ENCODE measurements at places on chromosomes 11 and 22. TPM values are rescaled to one million over a fixed set of nuclear protein-coding genes. Genes with fewer than 3 reads are reported as not detected.

DNA sequence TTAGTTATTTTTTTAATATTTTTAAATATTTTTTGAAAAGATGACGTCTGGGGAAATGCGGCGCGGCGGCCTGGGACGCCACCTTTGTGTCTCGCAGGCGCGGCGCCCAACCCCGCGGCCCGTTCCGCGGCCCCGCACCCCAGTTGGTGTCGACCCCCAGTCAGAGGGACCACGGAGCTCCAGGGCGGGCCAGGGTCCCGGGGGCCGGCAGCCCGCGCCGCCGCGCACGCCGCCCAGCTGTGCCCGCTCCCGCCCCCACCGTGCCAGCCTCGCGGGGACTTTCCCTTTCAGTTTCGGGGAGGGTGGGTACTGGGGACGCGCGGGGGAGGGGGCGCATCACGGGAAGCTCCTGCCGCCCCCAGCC is 1.6 kb downstream of the CCND1 start:
- DNase-seq: peak; percentile 33

DNA sequence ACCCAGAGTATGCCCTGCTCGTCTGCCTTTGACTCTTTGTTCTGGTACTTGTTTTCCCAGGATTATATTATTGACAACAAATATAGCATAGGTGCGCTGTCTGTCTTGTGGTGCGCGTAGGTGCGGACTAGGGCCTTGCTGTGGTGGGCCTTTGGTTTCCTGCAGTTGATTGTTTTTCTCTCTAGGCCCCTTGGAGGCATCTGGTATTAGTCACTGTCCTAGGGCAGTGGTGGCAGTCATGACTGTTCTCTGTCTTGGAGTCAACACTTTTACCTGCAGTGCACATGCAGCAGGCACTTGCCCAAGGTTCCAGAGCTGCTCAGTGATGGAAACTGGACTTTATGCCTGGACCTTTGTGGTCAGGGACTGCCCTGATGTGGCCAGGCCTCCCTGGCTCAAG is 18.6 kb downstream of the PPP6R2 start:
- no peak for DNase-seq

DNA sequence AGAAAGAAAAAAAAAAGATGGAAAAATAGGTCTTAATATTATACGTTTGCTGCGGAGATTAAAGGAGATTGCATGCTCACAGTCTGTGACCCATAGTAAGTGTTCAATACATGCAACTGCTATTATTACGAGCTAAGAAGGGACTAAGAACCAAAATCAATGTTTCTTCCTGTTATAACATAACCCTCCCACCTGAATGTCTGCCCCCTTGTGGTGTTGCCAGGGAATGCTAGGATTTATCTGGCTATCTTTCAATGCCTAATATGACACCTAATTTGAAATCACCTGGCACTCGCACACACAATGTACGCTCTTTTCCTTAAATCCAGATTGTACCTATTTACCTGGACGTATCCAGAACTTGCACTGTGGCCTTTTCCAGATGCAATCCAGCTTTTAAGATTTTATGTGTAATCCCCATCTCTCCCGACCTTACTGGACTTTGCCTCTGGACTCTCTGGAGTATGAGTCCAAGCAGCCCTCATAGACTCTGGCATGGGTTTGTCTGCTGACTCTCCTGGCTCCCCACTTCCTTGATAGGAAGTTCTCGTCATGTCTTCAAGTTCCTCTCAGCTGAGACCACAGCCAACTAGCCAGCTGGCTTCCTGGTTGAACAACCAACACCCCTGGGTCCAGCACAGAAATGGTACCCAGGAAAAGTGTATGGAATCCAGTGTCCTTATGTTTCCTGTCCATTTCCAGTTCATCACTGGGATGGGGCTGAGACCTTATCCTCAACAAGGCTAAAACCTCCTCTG is 151.5 kb downstream of the CCDC34 start:
- no peak for DNase-seq

DNA sequence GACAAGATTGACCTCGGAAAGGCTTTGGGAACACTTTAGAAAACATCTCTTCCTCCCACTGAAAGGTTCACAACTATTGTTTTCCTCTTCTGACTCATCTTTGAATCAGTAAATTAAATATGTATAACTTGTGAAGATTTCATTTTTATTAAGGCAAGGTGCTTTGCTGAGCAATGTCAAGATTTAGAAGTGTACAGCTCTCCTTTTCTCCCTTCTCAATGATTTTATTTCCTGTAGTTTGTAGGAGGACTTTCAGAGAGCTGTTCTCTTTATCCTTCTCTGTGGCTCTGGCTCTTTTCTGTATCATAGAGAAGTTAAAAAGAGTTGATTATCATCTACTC is 594.2 kb downstream of the METTL15 start:
- DNase-seq: no peak

DNA sequence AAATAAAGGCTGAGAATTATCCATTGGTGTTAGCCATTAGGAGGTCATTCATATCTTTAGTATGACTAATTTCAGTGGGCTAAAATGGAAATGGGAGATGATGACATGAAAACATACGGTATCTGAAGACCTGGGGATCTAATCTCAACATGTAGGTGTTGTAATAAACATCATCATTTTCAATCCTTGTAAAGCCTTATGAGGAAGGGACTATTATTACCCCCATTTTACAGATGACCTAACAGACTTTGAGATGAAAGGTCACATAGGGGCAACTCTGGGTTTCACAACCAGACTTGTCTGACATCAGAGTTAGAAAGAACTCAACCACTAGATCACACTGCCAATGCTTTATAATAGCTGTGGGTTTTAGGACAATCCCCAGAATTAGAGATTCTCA is 34.8 kb upstream of the TMEM135 start:
- DNase-seq: no peak

- DNase-seq: peak; percentile 92
Measured at GRCh38 chr11:47213950-47214565, 716 bp upstream of the DDB2 start.

GRCh38 chr22:36955691-36956090 is 42.3 kb downstream of the CSF2RB start:
- DNase-seq: no peak

- no peak for DNase-seq
Measured at GRCh38 chr11:100592619-100593260, 94.3 kb upstream of the ARHGAP42 start.

DNA sequence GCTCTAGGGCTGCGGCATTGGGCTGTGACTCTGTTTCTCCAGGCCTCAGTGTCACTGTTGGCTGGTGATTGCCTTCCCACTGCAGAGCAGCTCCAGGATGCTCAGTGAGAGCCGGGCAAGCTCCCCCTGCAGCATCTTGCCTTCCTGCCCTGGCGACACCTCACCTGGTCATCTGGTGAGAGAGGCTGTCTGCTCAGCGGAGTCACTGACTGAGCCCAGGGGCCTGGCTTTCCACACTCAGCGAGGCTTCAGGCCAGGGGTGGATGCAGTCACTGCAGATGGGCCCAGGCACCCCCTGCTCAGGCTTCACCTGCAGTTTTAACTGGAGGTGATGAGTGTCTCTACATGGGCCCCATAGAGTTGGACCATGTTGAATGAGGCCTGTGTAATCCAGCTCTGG is 136.8 kb downstream of the CACNA1I start:
- DNase-seq: no peak

DNA sequence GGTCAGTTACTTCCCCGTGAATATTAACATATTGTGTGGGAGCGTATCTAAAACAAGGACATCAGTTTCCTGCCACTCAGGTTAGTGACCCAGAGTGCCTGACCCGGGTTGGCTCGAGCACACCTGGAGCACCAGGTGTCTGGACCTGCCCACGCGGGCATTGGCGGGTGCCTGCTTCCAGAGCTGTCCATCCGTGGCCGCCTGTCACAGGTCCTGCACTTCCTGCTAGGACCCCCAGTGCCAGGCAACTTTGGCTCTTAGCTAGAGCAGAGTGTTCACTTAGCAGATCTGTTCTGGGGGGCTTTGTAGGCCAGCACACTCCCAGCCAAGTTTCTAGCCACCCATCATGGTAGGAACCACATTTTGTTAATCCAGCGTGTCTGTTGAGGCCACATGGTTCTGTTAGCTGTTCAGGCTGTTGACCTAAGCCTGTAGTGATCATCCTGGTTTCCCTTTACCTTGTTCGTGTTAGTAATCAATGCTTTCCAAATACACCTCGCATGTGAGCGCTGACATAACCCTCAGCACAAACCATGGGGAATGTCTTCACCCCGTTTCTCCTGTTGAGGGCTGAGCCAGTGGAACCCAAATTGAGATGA is 29.5 kb downstream of the MOV10L1 start:
- DNase-seq: no peak

DNA sequence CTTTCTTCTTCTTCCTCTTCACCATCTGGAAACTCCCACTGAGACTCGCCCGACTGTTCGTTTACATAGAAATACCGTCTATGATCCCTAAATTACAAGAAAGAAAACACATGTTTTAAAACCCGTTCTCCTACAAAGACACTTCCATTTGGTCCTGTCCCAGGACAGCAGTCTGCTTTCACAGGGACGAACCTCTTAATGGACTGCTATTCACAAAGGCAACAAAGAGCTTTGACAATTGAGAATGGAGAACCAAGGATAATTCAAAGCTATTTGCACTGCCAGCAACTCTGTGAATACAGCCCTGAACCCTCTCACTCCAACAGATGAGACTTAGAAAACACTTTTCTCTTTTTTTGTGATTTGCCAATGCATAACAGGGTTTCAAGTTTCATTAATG is 16.3 kb upstream of the AGBL2 start:
- no peak for DNase-seq

DNA sequence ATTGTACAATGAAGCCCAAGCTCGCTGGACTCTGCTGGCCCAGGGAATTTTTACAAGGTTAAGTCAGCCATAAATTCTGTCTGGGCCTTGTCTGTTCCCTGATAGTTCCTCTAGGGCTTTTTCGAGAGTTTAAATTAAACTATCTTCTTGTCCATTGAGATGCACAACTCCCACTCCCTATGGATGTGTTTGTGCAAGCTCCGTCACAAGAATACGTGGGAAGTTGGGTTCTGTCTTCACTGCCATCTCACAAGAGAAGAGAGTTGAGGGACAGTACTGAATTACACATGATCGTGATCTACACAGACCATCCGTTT is 153.6 kb upstream of the TTC12 start:
- DNase-seq: no peak

- DNase-seq: no peak
Measured at GRCh38 chr11:64060263-64060860, 24.6 kb downstream of the FLRT1 start.

- no peak for DNase-seq
Measured at GRCh38 chr11:114359342-114359741, 41.0 kb downstream of the C11orf71 start.

DNA sequence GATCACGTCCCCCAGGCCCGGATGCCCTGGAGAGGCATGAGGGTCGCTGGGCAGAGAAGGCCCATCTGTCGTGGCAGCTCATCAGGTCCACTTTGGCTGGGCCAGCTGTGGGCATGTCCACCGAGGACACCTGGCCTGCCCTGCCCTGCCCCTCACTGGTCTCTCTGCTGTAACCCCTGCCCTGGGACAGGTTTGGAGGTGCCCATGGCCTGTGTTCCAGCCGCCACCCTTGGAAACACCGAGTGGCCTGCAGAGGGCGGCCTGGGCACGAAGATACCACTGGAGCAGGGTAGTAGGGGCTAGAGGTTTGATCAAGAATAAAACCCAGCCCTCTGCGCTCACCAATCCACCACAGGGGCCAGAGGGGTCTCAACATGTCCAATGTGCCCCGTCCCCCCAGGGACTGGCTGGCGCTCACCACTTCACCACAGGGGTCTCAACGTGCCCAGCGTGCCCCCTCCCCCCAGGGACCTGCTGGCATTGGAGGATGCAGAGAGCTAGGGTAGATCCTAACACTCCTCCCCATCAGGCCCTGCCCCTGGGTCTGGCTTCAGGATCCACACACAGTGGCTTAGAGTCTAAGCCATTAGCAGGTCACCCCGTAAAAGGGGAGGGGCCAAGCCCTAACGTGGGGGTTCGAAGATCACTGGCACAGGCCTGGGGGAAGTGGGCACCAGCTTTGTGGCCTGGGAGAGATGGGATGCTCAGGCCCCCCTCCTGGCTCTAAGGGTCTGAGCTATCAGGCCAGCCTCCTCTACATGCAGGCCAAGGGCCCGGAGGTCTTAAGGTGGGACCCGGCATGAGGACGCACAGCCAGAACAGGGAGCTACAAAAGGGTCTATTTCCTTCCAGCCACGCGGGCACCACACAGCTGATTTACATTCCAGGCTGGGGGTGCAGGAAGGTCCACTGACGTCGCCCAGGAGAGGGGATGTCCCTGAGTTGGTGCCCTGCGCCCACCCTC is 1.3 kb upstream of the HDAC10 start:
- DNase-seq: peak; percentile 60

DNA sequence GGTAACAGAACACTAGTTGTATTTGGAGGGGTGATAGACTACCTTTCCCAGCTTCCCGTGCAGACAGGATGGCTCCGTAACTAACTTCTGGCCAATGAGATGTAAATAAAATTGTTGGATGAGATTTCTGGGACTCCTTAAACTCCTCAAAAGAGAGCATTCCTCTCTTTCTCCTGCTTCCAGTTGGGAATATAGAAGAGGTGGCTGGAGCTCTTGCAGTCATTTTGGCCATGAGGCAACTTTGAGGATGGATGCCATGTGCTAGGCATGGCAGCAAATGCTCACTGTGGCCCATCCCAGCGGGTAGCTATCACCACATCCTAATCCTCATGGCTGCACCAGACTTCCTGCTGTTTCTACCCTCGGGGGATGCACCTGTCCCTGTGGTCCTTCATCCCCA is 7.4 kb downstream of the MB start:
- no peak for DNase-seq

- peak; percentile 17 for DNase-seq
Measured at GRCh38 chr22:21972293-21972779, 10.3 kb downstream of the TOP3B start.

- DNase-seq: no peak
Measured at GRCh38 chr11:5604896-5605295, 8.5 kb downstream of the TRIM6 start.

GRCh38 chr11:104771763-104772162 is 126.5 kb downstream of the CASP12 start:
- no peak for DNase-seq

GRCh38 chr11:47917599-47918369 is 62.6 kb upstream of the PTPRJ start:
- DNase-seq: peak; percentile 93

GRCh38 chr11:100777736-100778135 is 90.6 kb downstream of the ARHGAP42 start:
- DNase-seq: no peak

GRCh38 chr11:10600570-10601248 is 32.2 kb upstream of the LYVE1 start:
- no peak for DNase-seq

CCDC188 gene
- not detected for total RNA-seq

WT1 gene
- total RNA-seq: 11.5 TPM

MAJIN gene
- total RNA-seq: not detected

CARD18 gene
- not detected for total RNA-seq

LRRC74B gene
- total RNA-seq: under 0.01 TPM

OR51I1 gene
- total RNA-seq: not detected

RIMBP3C gene
- 0.20 TPM for total RNA-seq

FAM118A gene
- total RNA-seq: 11.7 TPM

KCTD14 gene
- 7.1 TPM for total RNA-seq

RAB36 gene
- 2.7 TPM for total RNA-seq

CASP5 gene
- total RNA-seq: not detected

UBQLNL gene
- total RNA-seq: not detected

MIOX gene
- total RNA-seq: 0.12 TPM

GALNT18 gene
- total RNA-seq: 12.3 TPM

Data from RPMI7951 (cell line).